NCI-H748 treated with DMSO at 0.1 percent for 48 hours (cell line): ENCODE measurements at places on chromosomes 5 and 9.
A peak's percentile ranks its signal among the peaks of the same experiment; 100 is the strongest.

GRCh38 chr9:129999141-129999510 lies 43.9 kb downstream of the FNBP1 start:
- no peak for DNase-seq

DNA sequence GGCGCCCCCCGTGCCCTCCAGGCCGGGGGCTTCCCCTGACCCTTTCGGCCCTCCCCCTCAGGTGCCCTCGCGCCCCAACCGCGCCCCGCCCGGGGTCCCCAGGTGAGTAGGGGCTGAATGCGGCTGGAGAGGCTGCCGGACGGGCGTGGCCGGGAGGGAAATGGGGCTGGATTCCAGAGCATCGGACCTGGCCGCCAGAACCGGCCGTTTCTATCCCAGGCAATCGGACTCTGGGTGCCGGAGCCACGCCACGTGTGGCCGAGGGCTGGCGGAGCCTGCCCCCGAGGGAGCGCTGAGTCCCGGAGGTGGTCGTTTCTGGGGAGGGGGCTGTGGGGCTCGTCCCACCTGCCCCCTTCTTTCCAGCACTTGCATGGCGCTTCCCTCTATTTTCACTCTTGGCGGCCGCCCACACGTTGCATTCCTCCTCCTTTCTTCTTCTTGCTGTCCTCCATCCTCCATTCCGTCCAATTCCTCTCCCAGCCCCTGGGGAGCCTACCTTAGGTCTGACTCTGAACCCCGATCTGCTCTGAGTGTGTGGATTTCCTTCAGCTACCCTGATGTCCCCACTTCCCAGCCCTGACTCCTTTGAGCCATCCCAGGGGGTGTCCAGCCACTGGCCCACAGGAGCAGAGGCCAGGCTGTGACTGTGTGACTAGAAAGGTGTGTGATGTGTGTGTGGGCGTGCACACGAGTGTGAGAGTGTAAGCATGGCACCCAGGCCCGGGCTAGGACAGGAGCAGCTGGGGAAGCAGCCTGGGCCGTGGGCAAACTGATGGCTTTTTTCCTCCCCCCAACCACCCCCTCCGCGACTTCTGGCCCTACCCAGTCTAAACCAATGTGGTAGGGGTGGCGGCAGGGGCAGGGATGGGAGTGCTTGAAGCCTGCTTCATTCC lies 24.7 kb downstream of the GOLGA2 start:
- no peak for DNase-seq

DNA sequence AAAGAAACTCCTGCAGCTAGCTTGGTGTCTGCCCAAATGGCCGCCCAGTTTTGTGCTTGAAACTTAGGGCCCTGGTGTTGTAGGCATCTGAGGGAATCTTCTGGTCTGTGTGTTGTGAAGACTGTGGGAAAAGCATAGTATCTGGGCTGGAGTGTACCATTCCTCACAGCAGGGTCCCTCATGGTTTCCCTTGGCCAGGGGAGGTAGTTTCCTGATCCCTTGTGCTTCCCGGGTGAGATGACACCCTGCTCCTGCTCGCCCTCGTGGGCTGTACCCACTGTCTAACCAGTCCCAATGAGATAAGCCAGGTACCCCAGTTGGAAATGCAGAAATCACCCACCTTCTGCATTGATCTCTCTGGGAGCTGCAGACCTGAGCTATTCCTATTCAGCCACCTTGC lies 182.8 kb downstream of the GDNF start:
- no peak for DNase-seq

GRCh38 chr9:19201899-19202891 lies 28.3 kb upstream of the DENND4C start:
- no peak for DNase-seq

- DNase-seq = no peak
These were observed 47.0 kb upstream of the TGFBR1 start for GRCh38 chr9:99057665-99058625.

DNA sequence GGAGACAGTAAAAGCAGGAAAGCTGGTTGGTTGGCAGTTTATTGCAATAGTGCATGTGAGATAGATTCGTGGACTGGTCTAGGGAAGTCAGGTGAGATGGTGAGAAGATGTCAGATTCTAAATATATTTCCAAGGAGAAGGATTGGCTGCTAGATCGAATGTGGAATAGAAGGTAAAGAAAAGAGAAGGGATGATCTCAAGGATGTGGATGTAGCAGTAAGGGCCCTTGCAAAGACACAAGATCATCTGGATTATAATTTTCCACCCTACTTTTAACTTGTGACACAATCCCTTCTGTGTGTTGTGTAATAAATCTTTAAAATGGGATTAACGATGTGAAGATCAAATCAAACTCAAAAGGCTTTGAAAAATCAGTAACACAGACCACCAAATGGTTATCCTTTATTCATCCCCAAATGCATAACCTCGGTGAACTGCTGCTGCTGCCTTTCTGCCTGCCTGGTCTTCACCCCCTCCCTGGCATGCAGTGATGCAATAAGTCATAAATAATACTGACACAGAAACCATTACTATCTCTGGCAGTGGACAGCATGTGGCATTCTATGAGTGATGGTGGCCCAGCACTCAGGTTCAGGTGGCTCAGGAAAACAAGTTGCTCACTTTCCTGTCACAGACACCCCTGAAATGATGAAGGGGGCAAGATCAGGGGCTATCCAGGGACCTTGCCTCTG lies 178.4 kb downstream of the FAM114A2 start:
- no peak for DNase-seq

GRCh38 chr9:126471084-126471624 lies 142.6 kb upstream of the LMX1B start:
- DNase-seq = no peak

GRCh38 chr5:12759377-12759776 lies 855.1 kb upstream of the CTNND2 start:
- no peak for DNase-seq

GRCh38 chr5:158920736-158921135 lies 179.0 kb downstream of the EBF1 start:
- DNase-seq = no peak

- DNase-seq = no peak
These were observed 4.9 kb upstream of the PRUNE2 start for GRCh38 chr9:76910861-76911260.

DNA sequence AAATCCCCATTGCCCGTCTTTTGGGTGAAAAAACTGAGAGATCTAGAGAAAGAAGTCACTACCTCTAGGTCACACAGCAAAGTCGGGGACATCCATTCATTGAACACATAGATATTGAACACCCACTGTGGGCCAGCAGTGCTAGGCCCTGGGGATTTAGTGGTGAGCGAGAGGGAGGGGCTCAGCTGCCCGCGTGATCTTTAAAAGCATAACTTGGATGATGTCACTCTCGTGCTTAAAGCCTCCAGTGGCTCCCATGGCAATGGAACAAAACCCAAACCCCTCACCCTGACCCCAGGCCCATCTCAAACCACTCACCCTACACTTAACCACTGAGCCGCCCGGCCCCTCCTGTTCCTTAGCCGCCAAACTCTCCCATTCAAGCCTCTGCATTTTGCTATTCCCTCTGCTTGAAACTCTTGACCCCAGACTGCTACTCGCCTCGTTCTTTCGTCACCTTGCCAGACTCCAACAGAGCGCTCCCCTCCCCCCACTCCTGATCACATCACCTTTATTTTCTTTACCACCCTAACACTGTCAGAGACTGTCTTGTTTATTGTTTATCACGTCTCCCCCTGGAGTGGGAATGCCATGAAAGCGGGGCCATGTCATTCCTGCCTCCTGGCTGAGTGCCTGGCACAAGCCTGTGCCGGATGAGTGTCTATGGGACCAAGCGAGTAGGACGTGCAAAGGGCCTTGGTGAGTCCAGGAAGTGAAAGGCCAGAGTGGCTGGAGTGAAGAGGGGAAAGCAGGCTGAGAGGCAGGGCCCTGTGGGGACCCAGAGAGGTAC lies 710 bp upstream of the PIP5KL1 start:
- DNase-seq = peak; percentile 22

DNA sequence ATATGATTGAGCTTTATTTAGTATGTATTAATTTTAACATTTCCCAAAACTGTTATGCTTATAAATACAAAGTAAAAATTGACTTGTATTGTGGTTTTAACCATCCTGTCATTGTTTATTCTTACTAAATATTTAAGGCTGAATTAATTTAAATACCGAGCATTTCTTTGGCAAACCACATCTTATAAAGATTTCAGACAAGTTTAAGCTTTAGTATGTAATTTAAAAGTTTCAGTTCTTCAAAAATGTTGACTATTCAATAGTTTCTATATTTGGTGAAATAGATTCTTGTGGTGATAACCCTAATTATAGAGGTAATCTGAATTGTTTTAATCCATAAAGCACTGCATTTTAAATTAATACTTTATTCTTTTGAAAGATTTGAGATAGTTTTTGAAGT lies 65.5 kb downstream of the CCNH start:
- no peak for DNase-seq

DNA sequence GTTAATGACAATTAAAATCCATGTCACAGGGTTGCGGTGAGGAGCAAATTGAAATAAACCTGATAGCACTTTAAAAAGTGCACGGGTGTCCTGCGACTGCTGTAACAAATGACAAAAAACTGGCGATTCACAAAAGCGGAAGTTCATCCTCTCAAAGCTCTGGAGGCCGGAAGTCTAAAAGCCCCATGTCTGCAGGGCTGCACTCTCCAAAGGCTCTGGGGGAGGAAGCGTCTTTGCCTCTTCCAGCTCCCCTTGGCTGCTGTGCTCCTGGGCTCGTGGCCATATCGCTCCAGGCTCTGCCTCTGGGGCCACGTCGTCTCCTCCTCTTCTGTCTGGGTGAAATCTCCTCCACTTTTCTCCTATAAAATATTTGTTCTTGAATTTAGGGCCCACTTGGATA lies 273.9 kb upstream of the IRX2 start:
- DNase-seq = no peak

GRCh38 chr9:80878556-80878955 lies 810.8 kb downstream of the TLE1 start:
- no peak for DNase-seq

DNA sequence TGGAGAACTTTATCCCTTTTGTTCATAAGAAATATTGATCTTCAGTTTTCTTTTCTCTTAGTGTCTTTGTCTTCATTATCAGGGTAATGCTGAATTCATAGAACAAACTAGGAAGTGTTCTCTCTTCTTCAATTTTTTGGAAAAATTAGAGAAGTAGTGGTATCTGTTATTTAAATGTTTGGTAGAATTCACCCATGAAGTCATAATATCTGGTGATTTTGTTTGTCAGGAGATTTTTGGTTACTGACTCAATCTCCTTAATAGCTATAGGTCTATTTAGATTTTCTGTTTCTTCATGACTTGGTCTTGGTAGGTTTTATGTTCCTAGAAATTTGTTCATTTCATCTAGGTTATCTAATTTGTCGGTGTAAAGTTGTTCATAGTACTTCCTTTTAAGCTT lies 45.4 kb upstream of the STARD4 start:
- DNase-seq = no peak

GRCh38 chr5:18095061-18095460 lies 460.8 kb downstream of the TAF11L14 start:
- no peak for DNase-seq

DNA sequence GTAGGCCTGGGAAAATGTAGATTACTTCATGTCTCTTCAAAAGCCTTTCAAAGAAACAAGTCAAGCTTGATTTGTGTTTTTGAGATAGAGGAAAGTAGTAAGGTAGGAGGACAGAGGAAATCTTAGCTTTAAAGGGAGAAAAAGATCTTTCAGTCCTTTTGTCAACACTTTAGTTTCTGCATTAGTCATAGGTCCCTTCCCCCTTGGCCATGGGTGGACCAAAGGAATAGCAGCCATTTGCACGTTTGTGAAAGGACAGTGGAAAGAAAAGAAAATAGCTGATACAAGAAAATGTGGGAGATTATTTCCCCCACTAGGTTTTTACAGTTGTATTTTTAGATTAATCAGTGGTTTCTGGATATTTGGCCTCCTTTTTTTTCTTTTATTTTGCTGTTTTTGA lies 121.9 kb upstream of the GRHPR start:
- DNase-seq = no peak

DNA sequence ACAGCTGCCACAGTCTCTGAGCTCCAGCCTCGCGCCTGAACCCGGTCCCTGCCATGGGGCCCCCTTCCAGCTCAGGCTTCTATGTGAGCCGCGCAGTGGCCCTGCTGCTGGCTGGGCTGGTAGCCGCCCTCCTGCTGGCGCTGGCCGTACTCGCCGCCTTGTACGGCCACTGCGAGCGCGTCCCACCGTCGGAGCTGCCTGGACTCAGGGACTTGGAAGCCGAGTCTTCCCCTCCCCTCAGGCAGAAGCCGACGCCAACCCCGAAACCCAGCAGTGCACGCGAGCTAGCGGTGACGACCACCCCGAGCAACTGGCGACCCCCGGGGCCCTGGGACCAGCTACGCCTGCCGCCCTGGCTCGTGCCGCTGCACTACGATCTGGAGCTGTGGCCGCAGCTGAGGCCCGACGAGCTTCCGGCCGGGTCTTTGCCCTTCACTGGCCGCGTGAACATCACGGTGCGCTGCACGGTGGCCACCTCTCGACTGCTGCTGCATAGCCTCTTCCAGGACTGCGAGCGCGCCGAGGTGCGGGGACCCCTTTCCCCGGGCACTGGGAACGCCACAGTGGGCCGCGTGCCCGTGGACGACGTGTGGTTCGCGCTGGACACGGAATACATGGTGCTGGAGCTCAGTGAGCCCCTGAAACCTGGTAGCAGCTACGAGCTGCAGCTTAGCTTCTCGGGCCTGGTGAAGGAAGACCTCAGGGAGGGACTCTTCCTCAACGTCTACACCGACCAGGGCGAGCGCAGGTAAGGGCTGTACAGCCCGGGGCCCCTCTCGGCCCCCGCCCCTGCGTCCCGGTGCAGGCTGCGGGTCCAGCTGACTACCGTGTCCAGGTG lies 509 bp downstream of the LVRN start:
- DNase-seq = no peak

DNA sequence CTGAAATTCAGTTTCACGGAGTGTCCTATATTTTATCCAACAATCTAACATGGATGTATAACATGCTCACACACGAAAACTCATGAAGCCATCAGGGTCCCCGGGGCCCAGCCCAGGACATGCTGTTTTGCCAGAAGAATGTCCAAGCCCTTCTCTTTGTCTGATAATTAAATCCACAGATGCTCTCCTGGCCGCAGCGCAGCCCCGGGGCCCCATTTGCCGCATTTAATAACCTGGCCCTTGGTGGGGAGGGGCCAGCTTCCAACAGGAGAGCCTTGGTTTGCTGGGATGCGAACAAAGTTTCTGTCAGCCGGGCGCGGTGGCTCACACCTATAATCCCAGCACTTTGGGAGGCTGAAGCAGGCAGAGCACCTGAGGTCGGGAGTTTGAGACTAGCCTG lies 30.0 kb downstream of the PLPP7 start:
- DNase-seq = no peak

DNA sequence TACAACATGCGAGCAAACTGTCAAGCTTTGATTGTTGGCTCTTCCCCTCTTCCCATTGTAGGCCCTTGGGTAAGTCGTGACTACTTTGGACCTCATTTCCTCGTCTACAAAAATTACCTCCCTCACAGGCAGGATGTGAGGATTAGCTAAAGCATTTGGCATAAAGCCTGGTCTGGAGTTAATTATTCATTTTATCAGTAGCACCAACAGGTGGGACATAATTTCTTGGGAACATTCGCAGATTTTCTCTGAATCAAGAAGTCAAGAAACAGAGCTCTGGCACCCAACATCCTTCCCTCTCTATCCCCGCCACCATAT lies 39.9 kb upstream of the SEMA6A start:
- no peak for DNase-seq

GRCh38 chr5:68565427-68565826 lies 349.9 kb downstream of the PIK3R1 start:
- no peak for DNase-seq

- DNase-seq = no peak
These were observed 214.9 kb upstream of the EFNA5 start for GRCh38 chr5:107885601-107886000.
